ENCODE measurements at places on chromosomes 1 and 21. TPM values are rescaled to one million over a fixed set of nuclear protein-coding genes. Genes with fewer than 3 reads are reported as not detected.

NTNG1 gene
- total RNA-seq, result 1.3 TPM

ATAD3C gene
- total RNA-seq, result not detected

PIP5K1A gene
- total RNA-seq, result 58.3 TPM

CIART gene
- total RNA-seq, result 4.8 TPM

PDC gene
- total RNA-seq, result 0.38 TPM

TPTE gene
- total RNA-seq, result not detected

NCF2 gene
- total RNA-seq, result 0.19 TPM

DIPK1A gene
- total RNA-seq, result 27.9 TPM

B3GALT2 gene
- 2.1 TPM for total RNA-seq

ANKRD65 gene
- total RNA-seq, result under 0.01 TPM

ANGPTL7 gene
- not detected for total RNA-seq

OR2L13 gene
- total RNA-seq, result under 0.01 TPM

FCRL1 gene
- total RNA-seq, result not detected

EXO1 gene
- 29.1 TPM for total RNA-seq

RCC2 gene
- 95.9 TPM for total RNA-seq

FGGY gene
- total RNA-seq, result 13.0 TPM
